ENCODE measurements at places on chromosomes 2 and 18.

DNA sequence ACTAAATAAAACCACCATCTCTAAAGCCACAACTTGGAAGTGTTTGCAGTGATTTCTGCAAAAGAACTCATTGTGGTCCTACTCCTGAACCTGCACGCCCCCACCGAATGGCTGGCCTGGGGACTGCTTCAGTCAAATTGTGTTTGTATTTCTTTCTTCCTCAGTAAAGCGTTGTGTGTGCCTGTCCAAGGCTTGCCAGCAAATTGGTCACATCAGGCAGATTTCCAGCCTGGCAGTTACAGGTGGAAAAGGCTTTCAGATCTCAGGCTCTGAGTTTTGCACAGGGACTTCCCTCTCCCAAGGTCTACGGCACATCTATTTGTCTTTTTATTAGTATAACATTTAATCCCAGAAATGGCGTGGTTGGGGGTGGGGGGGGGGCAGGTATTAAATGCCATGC is 54.0 kb upstream of the NOSTRIN start:
- DNase-seq = no peak

DNA sequence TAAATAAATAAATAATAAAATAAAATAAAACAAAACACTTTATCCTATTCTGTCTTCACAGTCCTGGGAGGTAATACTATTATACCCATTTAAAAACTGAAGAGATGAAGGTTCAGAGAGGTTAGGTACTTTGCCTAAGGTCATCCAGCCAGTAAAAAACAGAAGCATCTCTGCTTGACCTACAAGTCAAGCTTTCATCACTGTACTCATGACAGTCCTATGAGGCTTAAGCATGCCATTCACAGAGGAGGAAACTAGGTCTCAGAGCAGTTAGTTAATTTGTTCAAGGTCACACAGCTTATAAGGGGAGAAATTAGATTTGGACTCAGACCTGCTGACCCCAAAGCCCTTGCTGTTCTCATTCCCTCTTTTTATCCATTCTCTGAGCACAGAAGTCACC is 77.5 kb downstream of the MARCO start:
- DNase-seq = no peak

DNA sequence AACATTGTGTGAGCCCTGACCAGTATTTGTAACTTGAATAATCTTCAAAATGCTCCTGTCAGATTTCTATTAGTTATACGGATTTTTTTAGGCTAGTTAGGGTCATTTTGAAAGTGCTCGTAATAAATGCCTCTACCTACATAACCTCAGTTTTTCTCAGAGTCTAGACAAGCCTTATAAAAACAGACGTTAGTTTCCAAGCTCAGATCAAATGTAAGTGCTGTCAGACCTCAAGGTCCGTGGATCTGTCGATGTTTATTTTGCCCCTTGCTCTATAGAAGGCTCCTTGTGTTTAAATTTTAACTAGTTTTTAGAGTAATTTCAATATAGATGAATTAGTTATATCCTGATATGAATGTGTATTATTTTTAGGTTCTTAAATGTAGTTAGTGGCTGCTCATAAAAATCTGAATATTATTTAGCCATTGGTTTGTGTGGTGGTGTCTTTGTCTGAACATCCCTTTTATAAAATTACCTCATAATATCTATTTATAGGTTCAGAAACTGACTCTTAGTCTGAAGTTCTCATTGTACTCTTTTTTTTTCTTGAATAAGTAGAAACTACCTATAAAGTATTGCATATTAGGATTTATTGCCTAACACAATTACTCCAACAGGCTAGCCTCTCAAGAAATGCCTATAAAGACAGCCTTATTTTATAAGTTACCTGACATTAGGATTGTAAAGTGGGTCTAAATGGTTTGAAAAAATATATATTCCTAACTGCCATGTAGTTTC is 71.1 kb downstream of the MTA3 start:
- no peak for DNase-seq

- DNase-seq = no peak
Measured at GRCh38 chr18:681985-682384, 24.5 kb downstream of the TYMS start.

GRCh38 chr2:188978291-188979081 is 4.3 kb downstream of the COL3A1 start:
- DNase-seq = no peak

GRCh38 chr18:408367-408766 is 92.1 kb downstream of the COLEC12 start:
- DNase-seq = no peak

- no peak for DNase-seq
Measured at GRCh38 chr2:173231042-173231441, 123.6 kb upstream of the CDCA7 start.

GRCh38 chr2:147416099-147416498 is 428.7 kb upstream of the ACVR2A start:
- DNase-seq = no peak

- DNase-seq = no peak
Measured at GRCh38 chr2:98554116-98554861, 54.0 kb downstream of the COA5 start.

DNA sequence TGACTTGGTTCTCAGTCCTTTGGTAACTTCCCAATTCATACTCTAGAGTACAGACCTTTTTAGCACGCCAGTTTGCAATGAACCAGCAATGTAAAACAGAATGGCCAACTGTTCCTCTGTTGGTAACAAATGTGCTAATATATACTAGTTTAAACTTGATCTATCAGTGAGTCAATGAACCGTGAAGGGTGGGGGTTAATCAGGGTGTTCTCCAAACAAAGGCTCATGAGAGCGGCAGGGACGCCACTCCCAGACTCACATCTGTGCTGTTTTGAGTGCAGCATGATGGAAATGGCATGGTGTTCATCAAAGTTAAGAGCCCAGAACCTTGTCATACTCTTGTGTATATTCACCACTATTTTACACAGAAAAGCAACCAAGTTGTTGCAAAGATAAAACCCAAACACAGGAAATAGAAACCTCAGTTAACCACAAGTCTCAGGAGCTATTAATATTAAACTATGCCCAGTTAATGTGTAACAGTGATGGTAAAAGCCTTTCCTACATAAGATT is 70.3 kb downstream of the CERKL start:
- no peak for DNase-seq

DNA sequence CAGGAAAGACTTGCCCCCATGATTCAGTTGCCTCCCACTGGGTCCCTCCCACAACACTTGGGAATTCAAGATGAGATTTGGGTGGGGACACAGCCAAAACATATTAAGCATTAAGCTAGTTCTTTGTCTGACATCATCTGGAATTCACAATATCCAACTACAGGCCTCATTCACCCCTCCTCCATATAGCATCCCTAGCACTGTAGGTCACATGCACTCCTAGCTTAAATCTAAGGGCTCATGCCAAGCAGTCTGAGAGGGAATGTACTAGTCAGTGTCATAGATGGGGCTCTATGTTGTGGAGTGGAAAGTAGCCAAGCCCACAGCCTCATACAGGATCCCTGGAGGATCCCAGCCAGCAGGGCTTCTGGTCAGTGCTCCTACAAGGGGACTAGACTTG is 92.1 kb downstream of the IRS1 start:
- DNase-seq = no peak

DNA sequence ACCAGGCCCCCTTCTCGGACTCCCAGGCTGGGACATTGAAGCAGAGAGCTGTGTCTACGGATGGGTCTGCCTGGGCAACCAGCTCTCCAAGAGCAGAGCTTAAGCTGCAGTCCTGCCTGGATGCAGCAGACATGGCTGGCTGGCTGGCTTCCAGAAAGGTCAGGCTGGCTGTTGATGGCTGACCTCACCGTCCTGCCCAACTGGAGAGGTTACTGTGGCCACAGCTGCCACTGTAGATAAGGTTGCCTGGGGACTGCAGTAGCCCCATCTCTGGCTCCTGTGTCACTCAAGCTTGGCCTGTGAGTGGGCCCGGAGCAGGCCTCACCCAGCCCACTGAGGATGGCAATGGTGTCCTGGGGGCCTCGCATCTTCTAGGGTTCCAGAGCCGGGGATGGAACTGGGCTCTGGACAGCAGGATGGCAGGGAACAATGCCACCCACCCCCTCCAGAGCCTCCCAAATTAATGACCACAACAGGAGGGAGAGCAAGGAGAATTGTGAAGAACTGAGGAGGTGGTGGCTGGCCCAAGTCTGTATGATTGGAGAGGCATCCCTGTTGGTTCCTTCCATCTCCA is 37.0 kb upstream of the FOSL2 start:
- DNase-seq = no peak

- no peak for DNase-seq
Measured at GRCh38 chr18:39681061-39681460, 2115.5 kb upstream of the CELF4 start.

DNA sequence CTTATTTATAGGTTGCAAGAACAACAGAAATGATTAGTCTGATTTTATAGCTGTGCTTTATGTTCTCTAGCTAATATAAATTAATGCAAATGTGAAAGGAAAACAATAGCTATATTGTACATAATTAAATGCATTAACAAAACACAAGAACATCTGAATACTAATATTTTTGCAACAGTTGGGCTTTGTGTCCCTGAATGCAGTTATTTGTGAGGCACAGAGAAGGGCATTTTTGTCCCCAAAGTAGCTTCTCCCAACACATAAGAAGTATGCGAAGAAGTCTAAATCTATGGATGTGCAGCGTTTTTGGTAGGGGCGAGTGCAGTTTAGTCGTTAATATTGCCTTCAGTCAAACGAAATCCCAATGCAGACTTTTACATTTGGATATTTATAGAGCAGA is 110.0 kb downstream of the MBP start:
- no peak for DNase-seq

Data from hematopoietic multipotent progenitor cell (in vitro differentiated cells).